ENCODE measurements at places on chromosomes 12 and 14. TPM values are rescaled to one million over a fixed set of nuclear protein-coding genes. Genes with fewer than 3 reads are reported as not detected.

DNA sequence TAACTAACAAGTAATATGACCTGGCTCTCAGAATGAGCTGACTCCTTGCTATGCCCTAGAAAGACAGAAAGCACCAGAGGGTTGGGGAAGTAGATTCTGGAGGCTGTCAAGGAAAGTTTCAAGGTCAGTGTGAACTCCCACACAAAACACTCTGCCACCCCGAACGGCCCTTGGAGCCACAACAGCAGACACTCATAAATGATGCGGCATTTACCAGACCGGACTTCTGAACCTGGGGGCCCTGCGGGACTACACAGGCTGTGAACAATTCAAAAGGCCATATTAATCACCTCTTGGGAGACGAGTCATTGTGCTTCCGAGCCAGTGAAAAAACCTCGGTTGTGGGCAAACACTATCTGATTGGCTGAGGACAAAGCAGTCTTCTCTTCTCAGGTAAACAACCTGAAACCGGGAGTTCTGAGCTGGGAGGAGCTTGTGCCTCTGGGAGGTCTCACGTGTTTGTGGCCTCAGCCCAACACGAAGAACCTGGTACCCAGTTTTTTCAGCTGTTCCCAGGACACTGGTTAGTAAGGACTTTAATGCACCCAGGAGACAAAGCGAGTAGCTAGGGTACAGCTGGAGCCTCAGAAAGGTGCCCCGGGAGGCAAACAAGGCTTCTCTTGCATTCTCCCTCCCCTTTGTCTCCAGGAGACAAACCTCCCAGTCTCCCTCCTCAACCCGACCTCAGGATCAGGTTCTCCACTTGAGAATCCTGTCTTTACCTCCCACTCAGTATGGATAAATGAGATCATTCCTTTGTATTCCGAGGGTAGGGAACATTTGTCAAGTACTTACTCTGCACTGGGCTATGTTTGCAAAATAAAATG is 35.3 kb downstream of the VWF start:
- DNase-seq, result peak; percentile 56

DNA sequence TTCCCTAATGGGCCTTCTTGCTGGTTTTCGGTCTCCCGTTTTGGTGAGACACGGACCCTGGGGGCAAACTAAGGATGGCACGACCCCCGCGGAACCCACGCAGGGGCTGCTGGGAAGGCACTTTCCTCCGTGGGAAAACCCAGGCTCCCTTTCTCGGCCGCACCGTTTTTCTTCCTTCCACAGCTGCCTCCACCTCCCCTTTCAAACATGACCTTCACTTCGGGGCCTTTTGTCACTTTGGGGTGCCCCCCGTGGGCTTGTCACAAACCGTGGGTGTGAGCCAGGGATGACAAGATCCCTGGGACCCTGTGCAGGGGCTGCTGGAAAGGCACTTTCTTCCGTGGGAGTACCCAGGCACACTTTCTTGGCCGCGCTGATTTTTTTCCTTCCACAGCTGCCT is 268.7 kb downstream of the ALG10 start:
- DNase-seq, result no peak

DNA sequence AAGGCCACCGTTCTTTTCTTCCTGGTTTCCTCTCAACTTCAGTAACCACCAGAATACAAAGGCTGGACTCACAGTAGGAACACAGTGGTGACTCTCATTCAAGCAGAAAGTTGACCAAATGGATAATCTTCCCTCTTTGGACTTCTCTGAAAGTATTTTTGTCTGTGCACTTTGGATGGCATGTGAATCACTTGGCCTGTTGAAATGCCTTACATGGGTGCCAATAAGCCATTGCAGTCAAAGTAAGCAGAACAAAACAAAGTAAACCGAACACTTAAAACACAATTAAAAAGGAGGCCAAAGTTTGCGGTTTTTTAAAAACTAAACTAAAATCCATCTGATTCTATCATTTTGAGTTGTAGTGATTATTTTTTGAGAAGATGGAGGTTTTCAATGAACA is 370.1 kb upstream of the DDHD1 start:
- DNase-seq, result no peak

The SIX6 gene
- not detected for total RNA-seq

The NTS gene
- total RNA-seq, result not detected

The KLRK1 gene
- total RNA-seq, result 0.40 TPM

The CKAP4 gene
- 177 TPM for total RNA-seq

The CD9 gene
- total RNA-seq, result 38.3 TPM

The APOF gene
- not detected for total RNA-seq

All from LHCN-M2 (cell line).